Epithelial cell of proximal tubule (primary cell): ENCODE measurements at places on chromosomes 12 and 14. TPM values are rescaled to one million over a fixed set of nuclear protein-coding genes. Genes with fewer than 3 reads are reported as not detected.
A peak's percentile ranks its signal among the peaks of the same experiment; 100 is the strongest.

Gene KRT81
- total RNA-seq, result 80.4 and 178 TPM in 2 replicates

Gene LHX5
- 0.06 TPM in 1 of 2 replicates, not detected in the other for total RNA-seq

Gene ESPL1
- total RNA-seq, result 32.0 and 40.1 TPM in 2 replicates

Gene TSPAN8
- total RNA-seq, result 3.8 TPM in 1 of 2 replicates, not detected in the other

Gene PPP1R36
- total RNA-seq, result 0.12 and 1.8 TPM in 2 replicates

Gene PLBD1
- total RNA-seq, result 12.4 and 14.2 TPM in 2 replicates

Gene SLC6A13
- total RNA-seq, result 0.22 TPM in 1 of 2 replicates, not detected in the other

DNA sequence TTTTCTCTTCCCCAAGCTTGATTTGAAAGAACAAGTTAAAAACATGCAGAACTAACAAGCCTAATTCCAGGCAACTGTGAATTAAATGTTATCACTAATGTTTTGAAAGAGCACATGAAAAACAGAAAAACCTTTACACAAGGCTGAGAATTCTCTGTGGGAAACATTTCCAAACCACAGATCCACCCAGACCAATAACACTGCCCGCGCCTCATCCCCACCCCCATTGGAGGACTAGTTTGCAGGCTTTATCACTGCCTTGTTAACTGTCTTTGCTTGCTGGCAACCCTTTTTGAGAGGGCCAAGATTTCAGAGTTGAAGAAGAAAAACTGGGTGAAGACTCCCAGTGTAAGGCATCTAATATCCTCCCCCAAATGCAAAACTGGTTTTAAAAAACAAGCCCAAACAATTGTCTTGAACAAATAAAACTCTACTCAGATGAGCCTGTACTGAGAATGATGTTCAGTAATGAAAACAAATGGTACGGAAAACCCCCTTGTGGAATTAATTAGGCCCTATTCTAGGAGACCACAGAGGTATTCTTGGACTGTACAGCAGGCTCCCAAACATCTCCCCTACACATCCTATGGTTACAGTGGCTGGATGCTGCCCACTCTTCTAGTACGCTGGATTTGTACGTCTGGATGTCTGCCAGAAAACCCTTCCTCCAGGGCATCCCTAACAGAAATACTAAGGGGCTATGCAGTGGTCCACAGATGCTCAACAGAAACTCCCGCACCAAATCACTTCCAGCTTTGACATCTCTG, 5.8 kb downstream of the MAX start:
- DNase-seq, result no peak

DNA sequence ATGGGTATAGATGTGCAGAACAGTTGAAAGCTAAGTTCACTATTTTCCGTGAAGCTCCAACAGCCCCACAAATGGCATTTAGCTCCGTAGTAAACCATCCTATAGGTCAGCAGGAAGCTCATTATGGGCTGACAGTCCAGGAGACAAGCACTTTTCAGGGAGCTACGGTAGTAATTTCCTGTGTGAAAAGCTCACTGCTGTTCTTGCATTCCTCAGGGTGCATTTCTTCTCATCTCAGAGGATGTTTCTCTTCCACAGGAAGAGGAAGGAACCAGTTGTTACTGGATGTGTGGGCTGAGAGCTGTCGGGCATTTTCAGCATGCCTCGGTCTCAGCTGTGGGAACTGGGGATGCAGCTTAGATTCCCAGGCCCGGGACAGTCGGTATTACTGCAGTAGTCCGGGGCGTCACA, 72.8 kb downstream of the GALNT4 start:
- no peak for DNase-seq

DNA sequence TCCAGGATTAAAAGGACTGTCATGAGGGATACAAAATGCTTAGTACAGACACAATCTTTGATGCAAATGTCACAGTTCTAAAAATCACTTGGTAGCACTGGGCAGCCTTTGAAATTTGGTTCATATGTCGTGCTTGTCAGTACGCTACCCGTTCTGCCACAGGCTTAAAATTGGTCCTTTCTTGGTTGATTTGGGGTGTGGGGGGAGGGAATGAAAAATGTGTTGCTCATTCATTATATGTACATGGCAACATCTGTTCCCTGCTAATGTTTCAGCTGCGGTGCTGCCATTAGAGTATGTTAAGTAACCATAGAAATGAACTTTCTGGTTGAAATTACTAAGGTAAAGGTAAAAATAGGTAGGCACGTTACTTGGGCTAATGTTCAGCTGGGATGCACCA, 155.4 kb upstream of the ARHGAP5 start:
- no peak for DNase-seq

DNA sequence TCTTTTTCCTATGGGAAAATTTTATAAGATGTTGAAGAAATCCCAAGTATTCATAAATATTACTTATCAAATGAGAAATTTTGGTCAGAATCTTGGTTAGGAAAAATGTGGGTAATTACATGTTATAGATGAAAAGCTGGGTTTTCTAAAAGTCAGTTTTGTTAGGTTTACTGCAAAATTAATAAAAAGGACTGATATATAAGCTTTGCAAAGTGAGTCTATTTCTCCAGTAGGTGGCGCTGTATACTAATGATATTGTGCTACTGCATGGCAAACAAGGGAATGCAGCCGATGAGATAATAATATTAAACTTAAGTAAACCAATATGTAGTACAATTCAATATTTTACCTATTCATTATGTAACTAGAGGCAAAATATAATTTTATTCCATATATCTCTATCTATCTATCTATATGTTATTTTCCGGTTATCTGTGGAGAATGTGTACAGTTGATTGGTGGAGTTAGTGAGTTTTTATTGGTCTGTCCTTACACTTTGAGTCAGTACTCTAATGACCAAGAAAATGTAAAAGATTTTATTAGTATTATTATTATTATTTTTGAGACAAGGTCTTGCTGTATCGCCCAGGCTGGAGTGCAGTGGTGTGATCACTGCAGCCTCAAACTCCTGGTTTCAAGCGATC, 32.9 kb downstream of the MIPOL1 start:
- DNase-seq, result peak; percentile 37

DNA sequence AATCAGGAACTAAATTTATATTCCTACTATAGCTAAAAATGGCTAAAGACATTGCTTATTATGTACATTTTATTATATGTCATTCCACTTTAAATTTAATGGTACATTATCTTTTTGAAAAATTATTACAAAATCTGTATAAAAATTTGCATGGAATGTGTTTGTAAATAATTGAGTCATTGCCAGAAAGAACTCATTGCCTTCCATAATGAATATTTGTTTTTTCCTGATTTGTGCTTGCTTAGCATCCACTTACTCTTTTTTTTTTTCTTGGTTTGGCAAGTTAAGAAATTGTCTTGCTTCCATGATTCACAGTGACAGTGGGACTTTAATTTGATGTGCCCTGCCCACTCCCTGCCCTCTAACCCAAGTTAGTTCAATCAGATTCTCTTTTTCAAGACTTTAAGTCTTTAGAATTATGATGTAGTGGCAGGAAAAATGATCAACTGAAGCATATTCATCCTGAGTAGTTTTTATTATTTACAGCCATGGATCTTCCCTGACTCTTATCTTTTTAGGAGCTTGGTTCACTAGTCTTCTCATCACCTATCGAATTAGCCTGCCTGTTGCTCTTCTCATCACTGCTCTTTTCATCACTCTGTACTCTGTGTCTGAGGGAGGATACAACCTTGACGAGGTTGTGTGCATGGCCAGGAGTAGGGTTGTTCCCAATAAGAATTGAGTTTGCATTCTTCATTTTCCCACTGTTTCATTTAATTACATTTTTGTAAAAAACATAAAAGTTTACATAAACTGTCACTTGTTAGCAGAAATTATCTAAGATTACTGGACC, 442.0 kb downstream of the BTG1 start:
- DNase-seq, result no peak

DNA sequence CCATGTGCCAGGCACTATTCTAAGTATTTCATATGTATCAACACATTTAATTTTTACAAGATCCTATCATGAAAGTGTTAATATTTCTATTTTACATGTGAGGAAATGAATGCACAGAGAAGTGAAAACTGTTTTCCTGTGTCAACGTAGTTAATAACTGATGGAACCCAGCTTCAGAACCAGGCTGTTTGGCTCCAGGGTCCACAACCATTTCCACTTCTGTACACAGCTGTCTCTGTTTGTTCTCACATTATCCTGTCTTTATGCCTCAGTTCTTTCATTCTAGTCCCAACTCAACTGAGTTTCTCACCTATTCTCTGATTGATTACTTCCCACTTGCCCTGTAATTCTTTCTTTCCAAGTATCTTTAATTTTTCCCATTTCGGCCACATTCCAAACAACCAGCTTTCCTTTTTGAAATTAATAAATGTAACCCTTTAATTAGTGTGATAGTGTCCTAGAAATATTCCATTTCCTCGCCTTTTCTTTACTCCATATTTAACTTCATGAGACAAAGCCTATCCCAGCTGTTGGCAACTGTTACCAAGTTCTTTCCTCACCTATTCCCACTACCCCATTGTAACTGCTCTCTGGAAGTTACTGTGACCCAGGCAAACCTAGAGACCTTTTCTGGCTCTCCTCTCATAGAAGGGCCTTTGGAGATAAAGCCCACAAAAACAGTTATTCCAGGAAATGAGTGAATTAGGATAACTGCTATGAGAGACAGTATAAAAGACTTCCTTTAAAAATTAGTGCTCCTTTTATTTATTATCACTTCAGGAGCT, 218.7 kb downstream of the RASSF9 start:
- no peak for DNase-seq

- no peak for DNase-seq
Measured at GRCh38 chr12:10210225-10210624, 2.5 kb upstream of the GABARAPL1 start.

DNA sequence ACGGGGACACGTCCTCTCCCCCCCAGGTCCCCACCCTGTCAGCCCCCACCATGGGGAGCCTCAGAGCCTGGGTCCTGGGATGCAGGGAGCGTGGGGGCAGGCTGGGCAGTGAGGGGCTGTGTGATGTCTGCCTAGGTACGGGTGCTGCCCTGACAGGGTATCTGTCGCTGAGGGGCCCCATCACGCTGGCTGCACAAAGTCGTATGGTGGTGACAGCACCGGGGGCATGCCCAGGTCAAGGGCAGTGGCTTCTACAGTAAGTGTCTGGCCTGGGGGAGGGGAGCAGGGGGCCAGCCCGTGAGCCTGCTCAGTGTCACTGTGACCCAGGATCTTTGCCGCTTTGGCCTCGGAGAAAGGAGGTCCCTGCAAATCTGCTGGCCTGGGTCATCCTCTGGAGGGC, 23.3 kb downstream of the PAPLN start:
- no peak for DNase-seq

- DNase-seq, result no peak
Measured at GRCh38 chr12:102629262-102629888, 149.0 kb upstream of the IGF1 start.

DNA sequence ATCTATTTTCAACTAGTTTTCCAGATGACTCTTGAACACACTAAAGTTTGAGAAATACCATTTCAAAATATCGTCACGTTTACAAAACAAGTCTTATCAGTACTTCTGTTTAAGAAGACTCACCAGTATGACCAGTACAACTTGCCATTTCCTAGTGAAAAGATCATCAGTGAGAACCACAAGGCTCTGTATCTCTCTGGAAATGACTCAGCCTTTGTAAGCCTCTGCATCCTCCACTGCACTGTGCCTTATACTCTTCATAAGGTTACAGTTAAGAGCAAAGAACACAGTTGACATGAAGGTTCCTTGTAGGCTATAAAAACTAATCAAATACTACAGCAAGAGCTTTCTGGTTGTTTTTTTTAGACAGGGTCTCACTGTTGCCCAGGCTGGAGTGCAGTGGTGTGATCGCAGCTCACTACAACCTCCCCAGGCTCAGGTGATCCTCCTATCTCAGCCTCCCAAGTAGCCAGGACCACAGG, 5.7 kb upstream of the VTI1B start:
- DNase-seq, result peak; percentile 59

DNA sequence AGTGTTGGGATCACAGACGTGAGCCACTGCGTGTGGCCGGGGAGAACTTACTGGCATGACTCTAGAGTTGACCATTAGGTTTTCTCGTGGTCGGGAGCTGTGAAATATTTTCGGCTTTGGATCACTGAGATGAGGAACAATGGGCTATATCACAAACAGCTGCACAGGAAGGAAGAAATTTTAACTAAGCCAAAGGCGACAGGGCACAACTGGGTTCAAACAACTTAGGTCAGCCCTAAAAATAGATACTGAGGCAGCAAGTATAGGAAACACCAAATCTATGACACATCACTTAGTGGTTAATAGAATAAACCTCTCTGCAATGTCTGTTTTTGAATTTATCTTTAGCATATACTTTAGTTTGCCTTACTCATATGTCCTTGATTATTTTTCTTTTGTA, 162.9 kb downstream of the LRIG3 start:
- DNase-seq, result no peak

GRCh38 chr12:67437011-67437410, 167.9 kb downstream of the CAND1 start:
- DNase-seq, result no peak
